ENCODE measurements at places on chromosomes 3 and 15.

DNA sequence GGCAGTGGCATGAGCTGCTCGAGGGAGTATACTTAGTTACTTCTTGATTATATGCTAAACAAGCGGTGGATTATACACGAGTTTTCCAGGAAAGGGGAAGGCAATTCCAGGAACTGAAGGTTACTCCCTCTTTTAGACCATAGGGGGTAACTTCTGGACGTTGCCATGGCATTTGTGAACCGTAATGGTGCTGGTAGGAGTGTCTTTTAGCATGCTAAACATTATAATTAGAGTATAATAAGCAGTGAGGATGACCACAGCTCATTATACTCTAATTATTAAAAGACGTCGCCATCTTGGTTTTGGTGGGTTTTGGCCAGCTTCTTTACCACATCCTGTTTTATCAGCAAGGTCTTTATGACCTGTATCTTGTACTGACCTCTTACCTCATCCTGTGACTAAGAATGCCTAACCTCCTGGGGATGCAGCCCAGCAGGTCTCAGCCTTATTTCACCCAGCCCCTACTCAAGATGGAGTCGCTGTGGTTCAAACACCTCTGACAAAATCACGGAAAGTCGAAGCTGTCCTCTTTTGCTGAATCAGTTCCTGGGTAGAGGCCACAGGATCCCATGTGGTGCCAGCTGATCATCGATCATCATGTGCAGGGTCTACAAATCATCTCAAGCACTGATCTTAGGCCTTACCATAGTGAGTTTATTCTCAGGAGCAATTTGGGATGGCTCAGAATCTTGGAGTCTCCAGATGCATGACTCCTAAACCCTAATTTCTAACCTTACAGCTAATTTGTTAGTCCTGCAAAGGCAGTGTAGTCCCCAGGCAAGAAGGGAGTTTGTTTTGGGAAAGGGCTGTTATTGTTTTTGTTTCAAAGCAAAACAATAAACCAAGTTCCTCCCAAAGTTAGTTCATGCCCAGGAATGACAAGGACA lies 149.1 kb downstream of the TJP1 start:
- no peak for DNase-seq

DNA sequence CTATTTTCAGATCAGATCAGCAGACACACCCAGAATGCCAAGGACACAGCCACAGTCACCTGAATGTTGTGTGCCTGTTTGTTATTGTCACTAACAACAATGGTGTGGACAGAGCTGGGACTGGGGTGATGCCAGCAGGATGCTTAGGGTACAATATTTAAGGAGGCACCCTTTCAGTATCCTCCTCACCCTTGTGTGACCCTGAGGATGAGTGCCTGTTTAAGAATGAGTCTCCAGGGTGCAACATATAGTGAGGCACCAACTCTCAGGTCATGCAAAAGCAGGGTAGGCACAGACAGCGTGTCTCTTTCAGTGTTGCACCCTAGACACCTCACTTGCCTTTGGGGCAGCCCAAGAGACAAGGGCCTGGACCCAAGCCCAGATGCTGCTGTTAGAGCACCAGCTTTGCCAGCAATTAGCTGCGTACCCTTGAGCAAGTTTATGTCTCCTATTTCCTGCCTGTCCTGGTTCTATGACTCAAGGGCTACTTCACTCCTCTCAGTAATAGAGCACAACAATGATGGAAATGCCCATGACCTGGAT lies 122.6 kb downstream of the AQP9 start:
- DNase-seq = no peak

GRCh38 chr3:27900316-27900715 lies 178.2 kb upstream of the EOMES start:
- peak; percentile 15 for DNase-seq

- no peak for DNase-seq
These were observed 40.1 kb downstream of the TMEM44 start for GRCh38 chr3:194592798-194593752.

DNA sequence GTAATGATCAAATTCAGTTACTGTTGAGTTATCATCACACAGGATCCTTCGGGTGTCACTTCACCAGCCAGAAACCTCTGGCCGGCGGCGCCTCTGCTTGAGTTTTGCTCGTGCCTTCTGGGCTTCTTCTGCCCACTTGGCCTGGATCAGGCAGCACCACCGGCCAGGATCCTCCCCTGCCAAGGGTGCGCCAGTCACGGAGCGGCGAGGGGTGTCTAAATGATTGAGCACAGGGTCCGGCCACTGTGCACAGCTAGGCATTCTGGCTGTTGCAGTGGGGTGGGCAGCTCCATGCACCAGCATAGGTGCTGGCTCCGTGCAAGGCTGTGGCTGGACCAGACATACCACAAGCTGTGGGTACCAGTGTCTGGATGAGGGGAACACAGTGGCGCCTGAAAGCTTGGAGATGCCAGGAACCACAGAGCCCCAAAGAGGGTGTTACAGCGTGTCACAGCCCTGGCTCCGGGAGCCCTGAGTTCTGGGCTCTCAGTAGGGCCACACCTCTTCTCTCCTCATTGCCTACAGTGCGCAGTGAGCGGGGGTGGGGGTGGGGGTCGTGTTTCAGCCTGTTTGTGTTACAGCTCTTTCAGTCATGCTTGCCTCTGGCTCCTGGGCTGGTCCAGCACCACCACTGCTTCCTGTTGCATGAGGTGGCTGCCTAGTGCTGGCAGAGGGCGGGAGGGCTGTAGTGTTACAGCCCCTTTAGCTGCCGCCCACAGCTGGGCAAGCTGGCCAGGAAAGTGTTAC lies 169.4 kb downstream of the FNDC3B start:
- DNase-seq = no peak

DNA sequence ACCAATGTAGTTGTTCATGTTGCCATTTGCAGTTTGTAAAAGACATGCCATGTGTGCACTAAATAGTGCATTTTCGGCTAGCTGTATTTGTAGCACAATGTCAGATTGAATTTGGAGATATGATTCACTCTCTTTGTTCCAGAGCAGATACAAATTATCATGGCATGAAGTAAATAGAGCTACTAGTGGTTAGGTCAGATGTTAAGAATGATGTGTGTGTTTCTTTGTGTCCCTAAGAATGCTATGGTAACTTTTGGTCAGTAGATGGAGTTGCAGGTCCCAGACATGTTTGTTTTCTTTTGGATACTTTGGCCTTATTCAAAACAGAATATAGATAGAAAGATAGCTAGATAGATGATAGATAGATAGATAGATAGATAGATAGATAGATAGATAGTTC lies 595.8 kb downstream of the NLGN1 start:
- no peak for DNase-seq

- DNase-seq = no peak
These were observed 13.2 kb upstream of the CLRN1 start for GRCh38 chr3:150985711-150986110.

GRCh38 chr3:23270423-23270822 lies 67.3 kb downstream of the UBE2E2 start:
- no peak for DNase-seq

GRCh38 chr3:127715532-127715931 lies 42.8 kb downstream of the ABTB1 start:
- DNase-seq = no peak

DNA sequence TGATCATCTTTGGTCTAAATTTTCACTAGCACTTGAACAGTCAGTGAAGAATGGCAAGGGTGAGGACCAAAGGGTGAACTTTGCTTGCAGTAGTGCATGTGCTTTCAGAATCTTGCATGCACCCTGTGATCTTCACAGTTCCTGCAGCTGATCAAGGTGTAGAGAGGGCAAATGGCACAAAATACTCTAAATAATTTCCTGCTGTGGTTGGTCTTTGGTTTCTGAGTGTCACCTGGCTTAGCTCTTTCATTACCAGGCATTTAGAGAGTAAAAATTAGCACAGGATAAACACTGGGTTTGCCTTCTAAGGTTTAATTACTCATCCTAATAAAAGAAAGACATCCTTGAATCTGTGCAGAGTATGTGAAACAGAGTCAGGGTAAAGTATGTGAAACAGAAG lies 11.4 kb downstream of the TIPARP start:
- DNase-seq = no peak

DNA sequence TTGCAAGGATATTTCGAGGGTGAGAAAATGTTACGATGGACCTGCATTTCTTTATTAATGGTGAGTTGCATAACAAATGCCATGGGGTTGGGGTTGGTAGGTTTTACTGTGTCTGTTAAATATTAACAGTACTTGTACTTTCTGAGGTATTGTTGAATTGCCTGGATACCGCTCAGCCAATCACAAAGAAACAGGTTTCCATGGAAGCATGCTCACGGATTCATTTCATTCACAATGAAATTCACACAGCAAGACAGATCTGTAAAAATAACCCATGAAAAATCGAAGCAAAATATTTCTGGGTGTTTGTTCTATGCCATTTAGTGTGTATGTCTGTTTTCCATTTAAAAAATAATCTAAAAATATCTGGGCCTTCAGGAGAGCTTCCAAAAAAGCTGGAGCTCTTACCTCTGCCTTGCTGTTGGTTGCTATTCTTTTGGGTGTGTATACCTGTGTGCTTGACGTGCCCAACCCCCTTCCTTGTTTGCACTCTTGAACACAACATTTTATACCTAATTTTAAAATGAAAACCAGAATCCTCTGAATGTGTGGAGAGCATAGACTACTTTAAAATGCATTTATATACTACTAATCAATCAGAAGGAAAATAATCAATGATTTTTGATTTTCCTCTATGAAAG lies 479.8 kb upstream of the TBL1XR1 start:
- DNase-seq = no peak

- no peak for DNase-seq
These were observed 1.3 kb downstream of the INKA1 start for GRCh38 chr3:49804141-49805041.

DNA sequence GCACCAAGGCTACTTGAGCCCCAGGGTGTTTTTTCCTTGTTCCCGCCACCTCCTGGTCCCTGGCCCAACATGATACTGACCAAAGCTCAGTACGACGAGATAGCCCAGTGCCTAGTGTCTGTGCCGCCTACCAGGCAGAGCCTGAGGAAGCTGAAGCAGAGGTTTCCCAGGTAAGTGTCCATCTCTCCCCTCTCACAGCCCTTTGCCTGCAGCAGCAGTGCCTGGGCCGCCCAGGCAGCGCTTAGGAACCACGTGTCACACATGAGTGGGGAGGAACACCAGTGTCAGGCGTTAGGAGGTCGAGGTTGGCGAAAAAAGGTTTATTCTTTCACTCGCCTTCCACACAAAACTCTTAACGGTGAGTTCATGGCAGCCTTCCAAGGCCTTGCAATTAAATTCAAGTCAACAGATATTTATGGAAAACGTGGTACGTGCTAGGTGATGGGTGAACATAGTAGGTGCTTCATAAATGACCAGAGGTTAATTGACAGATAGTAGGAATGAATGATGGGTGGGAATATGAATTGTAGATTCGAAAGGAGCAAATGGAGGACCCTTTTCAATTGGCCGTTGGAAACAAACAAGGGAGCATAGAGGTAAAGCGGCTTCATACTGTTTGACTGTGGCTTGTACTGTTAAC lies 486 bp downstream of the CDIN1 start:
- DNase-seq = no peak

DNA sequence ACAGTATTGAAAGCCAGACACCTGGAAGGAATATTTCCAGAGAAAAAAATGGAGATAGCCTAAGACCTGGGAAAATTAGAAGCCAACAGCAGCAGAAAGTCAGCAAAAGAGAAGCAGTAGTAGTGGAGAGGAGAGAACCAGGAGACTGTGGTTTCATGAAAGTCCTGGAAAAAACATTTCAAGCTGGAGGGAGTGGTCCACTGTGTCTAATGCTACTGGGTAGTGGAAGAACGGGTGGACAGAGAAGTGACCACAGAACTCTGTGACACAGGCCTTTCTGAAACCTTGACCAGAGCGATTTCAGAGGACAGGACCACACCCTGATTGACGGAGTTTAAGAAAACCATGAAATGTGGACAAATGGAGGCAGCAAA lies 15.3 kb upstream of the SH3BP5 start:
- no peak for DNase-seq

GRCh38 chr15:31458596-31459399 lies 132.2 kb downstream of the KLF13 start:
- no peak for DNase-seq

Data from stimulated activated CD8-positive, alpha-beta memory T cell treated with anti-CD3 and anti-CD28 coated beads, Interleukin-12 subunit alpha, Interleukin-12 subunit beta, amount 100 ng/mL, for 1 hour (primary cell).